ENCODE measurements at places on chromosomes 11 and 22.

DNA sequence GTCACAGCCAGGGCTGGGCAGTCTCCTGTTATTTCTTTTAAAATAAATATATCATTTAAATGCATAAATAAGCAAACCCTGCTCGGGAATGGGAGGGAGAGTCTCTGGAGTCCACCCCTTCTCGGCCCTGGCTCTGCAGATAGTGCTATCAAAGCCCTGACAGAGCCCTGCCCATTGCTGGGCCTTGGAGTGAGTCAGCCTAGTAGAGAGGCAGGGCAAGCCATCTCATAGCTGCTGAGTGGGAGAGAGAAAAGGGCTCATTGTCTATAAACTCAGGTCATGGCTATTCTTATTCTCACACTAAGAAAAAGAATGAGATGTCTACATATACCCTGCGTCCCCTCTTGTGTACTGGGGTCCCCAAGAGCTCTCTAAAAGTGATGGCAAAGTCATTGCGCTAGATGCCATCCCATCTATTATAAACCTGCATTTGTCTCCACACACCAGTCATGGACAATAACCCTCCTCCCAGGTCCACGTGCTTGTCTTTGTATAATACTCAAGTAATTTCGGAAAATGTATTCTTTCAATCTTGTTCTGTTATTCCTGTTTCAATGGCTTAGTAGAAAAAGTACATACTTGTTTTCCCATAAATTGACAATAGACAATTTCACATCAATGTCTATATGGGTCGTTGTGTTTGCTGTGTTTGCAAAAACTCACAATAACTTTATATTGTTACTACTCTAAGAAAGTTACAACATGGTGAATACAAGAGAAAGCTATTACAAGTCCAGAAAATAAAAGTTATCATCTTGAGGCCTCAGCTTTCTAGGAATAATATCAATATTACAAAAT is 13.4 kb downstream of the OR51B4 start:
- no peak for DNase-seq

DNA sequence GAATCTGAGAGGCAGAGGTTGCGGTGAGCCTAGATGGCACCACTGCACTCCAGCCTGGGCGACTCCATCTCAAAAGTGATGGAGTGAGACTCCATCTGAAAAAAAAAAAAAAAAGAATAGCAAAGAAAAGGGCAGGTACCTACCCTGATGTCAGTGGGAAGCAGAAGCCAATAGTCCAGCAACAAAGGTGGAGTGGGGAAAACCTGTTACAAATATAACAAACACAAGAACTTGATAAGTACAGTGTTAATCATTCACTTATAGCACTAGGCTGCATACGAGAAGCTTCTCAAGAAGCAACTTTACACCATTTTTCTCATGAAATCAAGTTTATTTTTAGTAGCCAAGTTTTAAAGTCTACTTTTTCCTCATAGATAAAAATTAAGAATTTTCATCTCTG is 62.5 kb upstream of the YWHAH start:
- DNase-seq, result no peak

- no peak for DNase-seq
These were observed 1.7 kb upstream of the XBP1 start for GRCh38 chr22:28801845-28802594.

- DNase-seq, result no peak
These were observed 126.9 kb downstream of the CD44 start for GRCh38 chr11:35265755-35266454.

DNA sequence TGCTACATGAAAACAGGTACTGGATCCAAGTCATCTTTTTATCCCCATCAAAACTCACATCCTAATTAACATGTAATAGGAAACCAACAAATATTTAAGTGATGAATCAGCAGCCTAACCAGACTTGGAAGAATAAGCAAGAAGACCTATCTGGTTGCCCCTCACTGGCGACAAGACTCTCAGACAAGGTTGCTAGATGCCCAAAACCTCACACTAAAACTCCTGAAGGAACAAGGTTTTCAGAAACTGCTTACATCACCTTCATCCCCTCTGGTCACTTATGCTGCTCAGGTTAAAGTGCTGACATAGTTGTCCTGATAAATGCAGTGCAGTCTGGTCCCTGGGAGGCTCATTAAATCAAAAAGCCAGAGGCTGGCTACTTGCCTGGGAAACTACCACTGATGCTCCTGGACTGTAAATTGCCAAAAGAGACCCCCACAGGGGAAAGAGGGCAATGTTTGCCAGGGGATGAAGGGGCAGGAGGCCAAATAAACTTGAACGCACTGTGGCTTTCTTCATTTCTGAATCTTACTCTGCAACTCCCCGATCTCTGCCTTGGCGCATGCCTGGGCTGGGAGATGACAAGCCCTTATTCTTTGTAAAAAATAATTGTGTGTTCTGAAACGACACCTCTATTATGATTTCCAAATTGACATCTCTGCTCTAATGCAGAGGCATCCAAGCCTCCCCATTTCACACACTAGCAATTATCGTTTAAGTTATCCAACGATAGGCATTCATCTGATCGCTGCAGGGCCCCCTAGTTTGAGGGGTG is 72.7 kb downstream of the AMBRA1 start:
- no peak for DNase-seq

GRCh38 chr22:44793106-44793505 is 40.7 kb downstream of the ARHGAP8 start:
- DNase-seq, result no peak

DNA sequence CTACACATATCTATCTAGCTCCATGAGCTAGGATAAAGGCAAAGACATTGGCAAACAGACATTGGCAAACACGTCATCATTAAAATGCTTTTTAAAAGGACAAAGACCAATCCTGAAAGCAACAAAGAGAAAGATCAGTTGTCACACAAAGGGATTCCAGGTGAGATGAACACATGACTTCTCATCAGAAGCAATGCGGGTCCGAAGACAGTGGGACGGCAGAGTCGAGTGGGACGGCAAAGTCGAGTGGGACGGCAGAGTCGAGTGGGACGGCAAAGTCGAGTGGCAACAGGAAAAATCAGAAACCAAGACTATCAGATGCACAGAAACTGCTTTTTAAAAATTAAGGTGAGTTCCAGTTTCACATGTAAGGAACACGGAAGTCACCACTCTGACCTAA is 609.5 kb downstream of the BRD1 start:
- DNase-seq, result no peak

- DNase-seq, result no peak
These were observed 155.1 kb downstream of the LDLRAD3 start for GRCh38 chr11:36098853-36099375.
